Type B pancreatic cell (in vitro differentiated cells): ENCODE measurements at places on chromosomes 4 and X. TPM values are rescaled to one million over a fixed set of nuclear protein-coding genes. Genes with fewer than 3 reads are reported as not detected.
A peak's percentile ranks its signal among the peaks of the same experiment; 100 is the strongest.

The G3BP2 gene
- total RNA-seq, result 129 and 133 TPM in 2 replicates

The CSN3 gene
- total RNA-seq, result not detected in 2 replicates

The PSAPL1 gene
- total RNA-seq, result 1.2 and 1.3 TPM in 2 replicates

The SOWAHB gene
- 4.8 and 8.4 TPM in 2 replicates for total RNA-seq

DNA sequence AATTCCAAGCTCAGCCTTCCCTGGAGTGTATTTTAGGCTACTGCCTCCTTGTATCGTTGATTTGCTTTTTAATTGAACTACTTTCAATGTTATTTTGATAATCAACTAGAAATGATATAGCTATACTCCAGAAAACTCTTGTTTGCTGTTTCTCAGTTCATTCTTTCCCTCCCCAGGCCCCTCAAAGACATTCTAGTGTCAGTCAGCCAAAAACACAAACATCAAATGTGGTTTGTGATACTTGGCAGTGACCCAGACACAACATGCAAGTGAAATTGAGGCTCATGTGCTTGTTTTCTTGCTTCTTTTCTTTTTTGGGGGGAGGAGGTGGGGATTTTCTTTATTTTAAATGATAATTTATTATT is 7.6 kb downstream of the FAT4 start:
- DNase-seq, result no peak

DNA sequence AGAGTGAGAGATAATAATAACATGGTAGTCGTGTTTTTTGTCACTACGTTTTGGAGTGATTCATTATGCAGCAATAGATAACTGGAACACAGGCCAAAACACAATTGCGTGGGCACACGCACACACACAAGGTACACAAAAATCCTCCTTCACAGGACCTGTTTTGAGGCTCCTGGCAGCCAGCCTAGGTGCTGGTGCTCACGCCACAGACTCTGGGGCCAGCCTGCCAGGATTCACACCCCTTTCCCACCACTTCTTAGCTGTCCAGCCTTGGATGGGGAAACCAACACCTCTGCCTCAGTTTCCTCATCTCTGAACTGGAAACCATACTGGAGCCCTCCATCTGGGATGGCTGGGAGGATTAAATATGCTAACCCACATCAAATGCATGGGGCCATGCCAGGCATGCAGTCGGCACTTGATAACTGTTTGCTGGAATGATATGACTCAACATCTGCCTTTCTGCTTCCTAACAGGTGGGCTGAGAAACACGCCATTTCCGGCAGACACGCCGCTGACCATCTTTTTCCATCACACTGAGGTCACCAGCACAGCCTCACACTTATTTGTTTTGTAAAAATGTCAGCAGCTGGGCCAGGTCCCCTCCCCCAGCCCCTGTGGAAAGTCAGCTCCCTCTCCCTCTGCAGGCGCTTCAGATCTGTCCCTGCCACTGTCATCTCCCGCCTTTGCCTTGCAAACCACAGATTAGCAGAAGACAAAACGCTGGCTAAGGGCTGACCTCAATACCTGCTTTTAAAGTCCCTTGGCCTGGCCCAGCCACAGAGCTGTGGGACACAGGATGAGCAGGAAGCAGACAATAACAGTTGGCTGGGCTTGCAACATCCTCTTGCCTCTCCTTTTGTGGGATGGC is 237.5 kb downstream of the BCOR start:
- DNase-seq, result no peak

DNA sequence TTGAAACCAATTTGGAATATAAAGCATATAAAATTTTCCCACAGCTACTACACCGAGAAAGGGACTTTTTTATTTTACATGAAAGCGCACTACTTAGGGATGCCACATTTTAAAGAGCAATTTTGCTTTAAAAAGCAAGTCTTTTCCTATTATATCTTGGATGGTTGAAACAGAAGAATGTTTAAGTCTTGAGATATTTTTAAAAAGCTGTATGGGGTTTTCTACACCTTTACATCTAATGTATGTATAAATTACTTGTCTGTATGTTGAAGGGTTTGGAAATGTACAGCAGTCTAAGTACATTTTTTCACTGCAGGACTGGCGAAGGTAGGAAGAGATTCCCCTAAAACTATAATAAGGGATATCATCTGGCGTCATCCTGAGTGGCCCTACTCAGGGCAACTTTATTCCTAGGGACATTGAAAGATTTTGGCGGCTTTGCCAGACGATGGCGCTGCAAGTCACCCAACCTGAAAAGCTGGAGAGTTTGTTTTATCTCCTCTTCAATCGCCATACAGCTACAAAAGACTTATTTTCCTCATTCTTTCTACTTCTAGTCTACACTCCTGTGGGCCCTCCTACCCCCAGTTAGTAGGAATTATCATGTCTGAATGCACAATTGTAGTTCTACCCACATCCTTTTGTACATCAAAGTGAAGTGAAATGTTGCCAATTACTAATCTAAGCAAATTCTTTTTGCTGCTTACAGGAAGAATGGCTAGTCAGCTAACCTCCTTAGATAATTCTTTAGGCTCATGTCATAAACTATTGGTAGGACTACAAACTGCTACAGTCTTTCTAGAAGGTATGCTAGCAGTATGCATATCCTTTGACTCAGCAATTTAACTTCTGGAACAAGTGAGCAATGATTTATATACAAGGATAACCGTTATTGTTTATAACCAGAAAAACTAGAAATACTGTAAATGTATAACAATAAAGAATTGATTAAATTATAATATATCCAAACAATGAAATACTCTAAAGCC is 782 bp upstream of the NEK1 start:
- peak; percentile 75 for DNase-seq

DNA sequence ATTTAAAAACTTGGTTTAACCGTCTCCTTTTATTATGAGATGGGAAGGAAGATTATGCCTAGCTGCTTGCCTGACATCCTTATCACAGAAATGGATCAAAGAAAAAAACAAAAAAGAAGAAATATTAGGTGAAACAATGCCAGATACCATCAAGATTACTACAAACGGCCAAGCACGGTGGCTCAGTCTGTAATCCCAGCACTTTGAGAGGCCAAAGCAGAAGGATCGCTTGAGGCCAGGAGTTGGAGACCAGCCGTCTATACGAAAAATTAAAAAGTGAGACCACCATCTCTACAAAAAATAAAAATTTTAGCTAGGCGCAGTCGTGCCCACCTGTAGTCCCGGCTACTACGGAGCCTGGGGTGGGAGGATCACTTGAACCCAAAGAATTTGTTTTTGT is 2.3 kb downstream of the FRYL start:
- DNase-seq, result no peak

GRCh38 chr4:181971973-181972372 is 271.2 kb upstream of the TENM3 start:
- no peak for DNase-seq

DNA sequence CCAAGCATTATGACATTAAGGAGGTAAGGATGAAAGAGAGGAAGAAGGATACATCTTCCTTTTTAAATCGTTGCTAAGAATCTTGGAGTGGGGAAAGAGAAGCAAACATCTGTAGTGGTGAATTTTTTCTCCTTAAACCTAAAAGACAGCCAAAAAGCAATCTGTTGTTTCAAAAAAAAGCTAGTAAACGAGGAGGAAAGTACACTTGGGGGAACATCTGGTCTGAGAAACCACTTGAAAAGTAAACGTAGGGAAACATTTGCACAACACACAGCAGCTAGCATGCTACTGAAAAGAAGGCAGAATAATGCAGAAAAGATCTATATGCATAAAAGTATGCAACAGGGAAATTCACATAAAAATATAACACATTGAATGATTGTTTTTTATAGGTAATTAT is 1485.6 kb downstream of the PCDH19 start:
- DNase-seq, result no peak

- no peak for DNase-seq
Measured at GRCh38 chr4:6986072-6986780, 56.9 kb upstream of the TADA2B start.
